ENCODE measurements at places on chromosomes 5 and 9.

DNA sequence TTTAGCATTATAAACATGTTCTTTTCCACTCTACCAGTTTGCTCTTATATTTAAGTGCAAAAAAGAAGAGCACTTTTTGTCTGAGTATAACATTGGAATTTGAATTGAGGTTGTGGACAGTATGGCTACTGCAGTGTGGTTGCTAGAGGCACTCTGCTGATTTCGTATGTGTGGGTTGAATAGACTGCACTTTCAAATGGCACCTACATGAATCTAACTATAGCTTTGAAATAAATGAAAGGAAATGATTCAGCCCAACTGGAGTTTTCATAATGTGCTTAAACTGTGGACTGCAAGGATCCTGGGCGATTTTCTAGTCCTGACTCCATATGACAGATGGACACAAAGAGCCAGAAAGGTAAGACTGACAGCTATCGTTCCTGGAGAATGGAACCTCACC, 657.6 kb upstream of the RIOK2 start:
- no peak for DNase-seq

- peak; percentile 46 for DNase-seq
Observed at GRCh38 chr5:169647566-169647965, 10.5 kb downstream of the DOCK2 start.

DNA sequence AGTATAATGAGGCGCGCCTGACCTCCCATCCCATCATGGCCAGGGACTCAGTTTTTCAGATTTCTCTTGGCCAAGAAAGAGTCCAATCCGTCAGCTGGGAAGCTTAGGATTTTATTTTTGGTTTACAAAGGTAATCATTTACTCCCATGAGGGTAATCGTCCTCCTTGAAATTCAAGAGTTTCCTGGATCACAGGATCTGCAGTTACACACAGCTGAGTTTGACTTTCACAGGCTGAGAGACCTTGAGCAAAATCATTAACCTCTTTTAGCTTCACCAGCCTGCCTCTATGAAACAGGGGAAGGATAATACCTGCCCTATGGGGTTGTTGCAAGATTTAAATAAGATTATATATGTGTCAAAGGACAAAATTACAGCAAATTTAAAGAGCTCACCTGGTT, 15.4 kb upstream of the AK3 start:
- no peak for DNase-seq

DNA sequence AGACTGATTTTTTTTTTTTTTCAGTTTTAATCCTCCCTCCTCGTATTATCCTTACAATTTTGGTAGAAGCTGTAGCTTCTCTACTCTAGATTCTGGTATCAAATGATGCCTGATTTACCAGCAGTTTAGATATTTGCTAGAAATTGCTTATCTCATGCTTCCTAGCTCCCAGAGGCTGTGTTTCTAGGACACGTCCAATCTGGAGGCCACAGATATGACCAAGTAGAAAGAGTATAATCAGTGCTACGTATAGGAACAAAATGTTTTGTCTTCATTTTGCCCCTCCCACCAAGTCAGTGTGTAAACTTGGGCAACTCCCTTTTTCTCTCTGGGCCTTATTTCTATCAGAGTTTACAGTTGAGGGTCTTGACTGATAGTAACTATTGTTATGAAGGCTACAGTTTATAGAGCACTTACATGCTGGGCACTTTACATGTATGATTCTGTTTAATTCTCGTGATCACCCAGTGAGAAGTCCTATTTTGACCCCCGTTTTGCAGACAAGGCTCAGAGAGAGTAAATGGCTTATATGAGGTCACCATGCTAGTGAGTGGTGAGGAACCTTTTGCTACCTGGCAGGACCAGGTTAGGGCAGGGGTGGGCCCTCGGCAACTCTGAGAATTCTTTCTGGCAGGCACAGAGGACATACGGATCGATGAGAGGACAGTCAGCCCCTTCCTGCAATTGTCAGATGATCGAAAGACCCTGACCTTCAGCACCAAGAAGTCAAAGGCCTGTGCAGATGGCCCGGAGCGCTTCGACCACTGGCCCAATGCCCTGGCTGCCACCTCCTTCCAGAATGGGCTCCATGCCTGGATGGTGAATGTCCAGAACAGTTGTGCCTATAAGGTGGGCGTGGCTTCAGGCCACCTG, 7.6 kb downstream of the HDHD3 start:
- no peak for DNase-seq

All from suppressor macrophage (primary cell).